ENCODE measurements at places on chromosomes 1 and 21.
A peak's percentile ranks its signal among the peaks of the same experiment; 100 is the strongest.

- DNase-seq = no peak
Measured at GRCh38 chr1:21868941-21869454, 56.9 kb downstream of the LDLRAD2 start.

DNA sequence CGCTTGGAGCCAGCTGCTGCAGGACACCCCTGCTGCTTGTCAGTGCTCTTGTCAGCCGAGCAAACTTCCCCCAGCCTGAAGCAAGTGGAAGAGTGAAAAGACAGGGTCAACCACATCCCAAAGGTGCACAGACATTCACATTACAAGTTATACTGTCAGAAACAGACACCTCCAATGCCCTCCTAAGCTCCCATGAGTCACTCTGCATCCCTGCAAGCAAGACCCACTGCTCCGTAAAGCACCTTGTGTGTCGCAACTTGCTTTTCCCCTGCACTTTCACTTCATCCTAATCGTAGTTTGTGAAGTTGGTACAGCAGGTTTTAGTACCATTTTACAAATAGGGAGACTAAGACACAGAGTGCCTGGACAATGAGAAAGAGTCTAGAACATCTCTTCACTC, 51.1 kb downstream of the KCNH1 start:
- DNase-seq = no peak

DNA sequence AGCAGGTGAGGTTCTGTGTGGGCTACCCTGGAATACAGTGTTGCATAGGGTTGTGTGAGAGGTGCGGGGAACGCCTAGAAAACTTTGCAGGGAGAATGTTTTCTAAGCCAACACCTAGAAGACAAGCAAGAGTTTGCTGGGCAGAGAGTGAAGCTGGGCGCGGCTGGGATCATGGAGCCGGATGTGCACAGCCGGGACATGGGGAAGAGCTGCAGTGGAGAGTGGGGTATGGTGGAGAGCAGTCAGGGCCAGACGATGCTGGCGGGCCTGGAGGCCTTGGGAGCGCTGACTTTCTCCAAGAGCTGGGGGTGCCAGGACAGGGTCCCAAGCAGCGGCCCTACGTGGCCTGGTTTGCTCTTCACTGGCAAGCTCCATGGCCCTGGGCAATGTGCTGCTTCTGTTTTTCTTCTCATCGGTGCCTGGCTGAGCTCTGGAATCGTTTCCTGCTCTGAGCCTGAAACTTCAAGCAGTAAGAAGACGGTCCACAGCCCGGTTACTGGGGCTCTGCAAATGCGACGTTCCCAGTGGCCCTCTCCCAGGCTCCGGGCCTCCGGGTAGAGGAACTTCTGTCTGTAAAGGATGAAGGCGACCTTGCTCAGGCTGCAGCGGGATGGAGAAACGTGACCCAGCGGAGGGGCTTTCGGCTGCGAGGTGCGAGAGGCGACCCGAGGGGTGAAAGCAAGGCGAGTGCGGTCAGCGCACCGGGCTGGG, 51.9 kb upstream of the CD34 start:
- DNase-seq = peak; percentile 42

- DNase-seq = peak; percentile 66
Measured at GRCh38 chr21:43767984-43768867, 7.9 kb downstream of the CSTB start.

DNA sequence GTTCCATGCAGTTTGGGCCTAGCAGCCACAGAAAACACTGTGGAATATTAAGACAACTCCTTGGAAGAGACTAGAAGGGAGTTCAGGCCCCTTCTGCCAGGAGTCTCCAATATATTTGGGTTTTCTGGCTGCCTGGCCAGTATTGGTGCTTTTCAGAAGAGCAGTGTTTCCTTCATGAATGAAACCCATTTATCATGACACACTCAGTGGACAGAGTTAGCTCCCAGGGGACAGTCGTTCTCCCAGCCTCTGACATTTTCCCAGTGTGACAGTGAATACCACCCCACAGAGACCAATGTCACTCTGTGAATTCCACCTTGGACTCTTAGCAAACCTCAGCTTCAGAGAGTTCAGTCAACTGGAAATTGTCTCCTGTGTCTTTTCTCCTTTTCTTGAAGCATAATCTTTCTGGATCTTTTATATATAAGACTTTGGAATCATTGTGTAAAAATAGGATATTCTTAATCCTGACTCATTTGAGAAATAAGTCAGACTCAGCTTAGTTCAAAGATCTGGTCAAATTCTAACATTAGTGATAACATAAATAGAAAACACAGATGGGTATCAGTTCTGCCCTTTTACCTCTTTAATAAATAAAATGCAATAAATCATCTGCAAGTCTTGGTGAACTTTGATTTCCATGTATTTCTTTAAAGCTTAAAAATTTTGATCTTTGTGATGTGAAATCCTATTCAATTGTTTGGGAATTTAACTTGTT, 40.4 kb downstream of the GNG12 start:
- DNase-seq = no peak

- DNase-seq = no peak
Measured at GRCh38 chr21:34332347-34332746, 31.5 kb upstream of the KCNE2 start.

GRCh38 chr1:15156807-15157380, 3.3 kb downstream of the TMEM51 start:
- no peak for DNase-seq

Measured in head of caudate nucleus (tissue), 42 donors.